Kidney capillary endothelial cell (primary cell): ENCODE measurements at places on chromosomes 7 and 10.

DNA sequence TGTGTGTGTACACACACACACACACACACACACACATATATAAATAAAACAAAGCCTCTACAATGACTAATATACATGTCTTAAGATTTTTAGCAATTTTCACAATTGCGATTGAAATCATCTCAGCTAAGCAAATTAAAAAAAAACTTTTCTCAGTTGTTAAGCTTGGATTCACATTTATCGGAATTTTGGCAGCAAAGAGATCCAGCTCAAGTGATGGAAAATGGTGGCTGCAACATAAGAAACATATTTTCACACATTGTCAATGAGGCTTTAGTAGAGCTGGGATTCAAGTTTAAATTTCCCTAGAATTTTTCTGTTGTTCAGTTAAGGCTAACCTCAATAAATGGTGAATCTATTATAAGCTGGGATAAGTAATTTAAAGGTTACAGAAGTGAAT lies 768.6 kb upstream of the SORCS1 start:
- no peak for DNase-seq

- DNase-seq, result no peak
Measured at GRCh38 chr7:105640956-105641810, 59.9 kb upstream of the EFCAB10 start.

- peak; percentile 18 for DNase-seq
Measured at GRCh38 chr10:60032723-60033122, 126.4 kb upstream of the CCDC6 start.

DNA sequence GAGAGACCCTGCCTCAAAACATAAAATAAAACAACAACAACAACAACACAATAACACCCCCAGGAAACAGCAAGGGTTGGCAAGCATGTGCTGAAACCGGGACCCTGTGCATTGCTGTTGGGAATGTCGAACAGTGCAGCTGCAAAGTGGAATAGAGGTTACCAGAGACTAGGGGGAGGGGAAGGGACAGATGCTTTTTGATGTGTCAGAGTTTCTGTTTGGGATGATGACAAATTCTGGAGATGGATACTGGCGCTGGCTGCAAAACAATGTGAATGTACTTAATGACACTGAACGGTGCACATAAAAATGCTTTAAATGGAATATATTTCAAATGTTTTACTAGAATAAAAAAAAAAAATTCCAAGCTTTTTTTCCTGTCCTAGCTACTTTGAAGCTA lies 241.8 kb downstream of the TEX36 start:
- DNase-seq, result no peak

DNA sequence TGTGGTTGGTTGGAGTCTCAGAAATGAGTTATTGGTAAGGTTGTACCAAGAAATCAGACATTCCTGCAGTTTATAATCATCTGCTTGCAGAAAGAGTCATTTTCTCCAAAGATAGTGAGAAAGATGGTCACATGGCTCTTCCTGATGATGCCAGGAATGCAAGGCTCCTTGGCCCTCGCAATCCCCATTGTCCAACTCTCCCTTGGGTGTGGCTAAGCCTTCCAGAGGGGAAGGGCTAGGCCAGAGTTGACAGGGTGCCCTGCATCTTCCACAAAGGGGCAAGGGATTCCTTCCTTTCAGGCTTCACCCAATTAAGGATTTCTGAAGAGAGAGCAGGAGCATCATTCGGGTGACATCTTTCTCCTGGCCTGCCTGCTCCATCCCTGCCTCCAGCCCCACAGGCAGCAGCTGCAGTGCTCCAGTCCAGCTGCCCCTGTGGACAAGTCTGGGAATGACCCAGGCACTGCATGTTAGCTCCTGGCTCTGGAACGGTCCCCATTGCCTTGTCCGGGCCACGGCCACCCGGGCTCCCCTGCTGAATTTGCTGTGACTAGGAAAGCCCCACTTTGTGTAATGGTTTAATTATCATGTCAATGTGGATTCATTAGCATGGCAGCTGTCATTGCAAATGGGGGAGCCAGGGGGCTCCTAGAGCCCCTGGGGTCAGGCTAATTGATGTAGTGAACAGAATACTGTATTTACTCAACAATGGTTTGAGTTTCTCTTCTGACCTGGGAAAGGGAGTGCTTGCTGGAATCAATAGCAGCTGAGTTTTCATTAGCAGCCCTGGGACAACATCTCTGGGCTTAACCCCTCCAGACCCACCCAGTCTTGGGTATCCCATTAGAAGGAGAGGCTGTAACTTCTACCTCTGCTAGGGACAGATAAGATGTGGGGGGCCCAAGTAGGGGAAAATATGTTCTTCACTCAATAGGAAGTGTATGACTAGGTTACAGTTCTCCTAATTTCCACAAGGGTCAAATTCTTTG lies 112.6 kb upstream of the TBX20 start:
- no peak for DNase-seq

- DNase-seq, result no peak
Measured at GRCh38 chr10:58967551-58968388, 208.7 kb upstream of the PHYHIPL start.

- DNase-seq, result no peak
Measured at GRCh38 chr7:140489026-140489359, 9.7 kb upstream of the MKRN1 start.

- no peak for DNase-seq
Measured at GRCh38 chr7:36796850-36797536, 72.7 kb upstream of the AOAH start.

- DNase-seq, result no peak
Measured at GRCh38 chr10:78394047-78394446, 360.4 kb downstream of the RPS24 start.

DNA sequence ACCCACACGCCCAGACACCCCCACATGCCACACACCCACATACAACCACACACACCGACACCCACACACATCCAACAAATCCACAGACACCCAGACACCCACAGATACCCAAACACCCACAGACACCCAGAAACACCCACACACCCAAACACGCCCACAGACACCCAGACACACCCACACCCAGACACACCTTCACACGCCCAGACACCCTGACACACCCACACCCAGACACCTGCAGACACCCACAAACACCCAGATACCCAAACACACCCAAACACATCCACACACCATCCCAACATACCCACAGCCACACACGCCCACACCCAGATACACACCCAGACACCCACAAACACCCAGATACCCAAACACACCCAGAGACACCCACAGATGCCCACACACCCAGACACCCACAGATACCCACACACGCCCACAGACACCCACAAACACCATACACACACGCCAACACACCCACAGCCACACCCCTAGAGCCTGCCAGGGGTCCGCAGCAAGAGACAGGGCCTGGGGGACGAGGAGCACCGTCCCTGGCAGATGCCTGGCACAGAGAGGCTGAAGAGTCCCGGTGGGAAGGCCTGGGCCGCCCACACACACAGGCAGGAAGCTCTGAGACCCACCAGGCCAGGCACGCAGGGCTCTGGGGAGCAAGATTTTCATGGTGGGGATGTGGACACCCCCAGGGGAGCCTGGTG lies 28.5 kb downstream of the CYP2W1 start:
- DNase-seq, result no peak
